Right ventricle myocardium superior (tissue), 1 donor: ENCODE measurements at places on chromosomes 7 and 10. TPM values are rescaled to one million over a fixed set of nuclear protein-coding genes. Genes with fewer than 3 reads are reported as not detected.

NKX1-2 gene
- not detected for total RNA-seq

PPP1R17 gene
- not detected for total RNA-seq

GALNT17 gene
- total RNA-seq = 72.1 TPM

GRCh38 chr7:19095353-19095860 lies 22.0 kb downstream of the TWIST1 start:
- DNase-seq = no peak

- DNase-seq = no peak
These were observed 185.4 kb downstream of the JAZF1 start for GRCh38 chr7:27995228-27995627.

DNA sequence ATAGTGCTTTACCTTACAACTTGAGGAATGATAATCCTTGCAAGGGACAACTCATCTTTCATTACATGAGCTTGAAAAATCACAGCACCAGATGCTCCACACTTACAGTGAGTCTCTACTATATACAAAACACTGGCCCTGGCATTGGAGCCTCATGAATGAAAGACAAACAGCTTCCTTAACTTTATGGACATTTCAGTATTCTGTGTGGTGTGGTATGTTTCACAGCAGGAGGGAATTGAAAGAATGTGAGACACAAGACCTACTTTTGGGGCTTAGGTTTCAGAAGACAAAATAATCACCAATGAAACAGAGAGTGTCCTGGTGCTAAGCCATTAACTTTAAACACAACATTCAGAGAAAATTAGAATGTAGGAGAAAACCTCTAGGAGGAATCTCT lies 1249.6 kb downstream of the XPNPEP1 start:
- no peak for DNase-seq

DNA sequence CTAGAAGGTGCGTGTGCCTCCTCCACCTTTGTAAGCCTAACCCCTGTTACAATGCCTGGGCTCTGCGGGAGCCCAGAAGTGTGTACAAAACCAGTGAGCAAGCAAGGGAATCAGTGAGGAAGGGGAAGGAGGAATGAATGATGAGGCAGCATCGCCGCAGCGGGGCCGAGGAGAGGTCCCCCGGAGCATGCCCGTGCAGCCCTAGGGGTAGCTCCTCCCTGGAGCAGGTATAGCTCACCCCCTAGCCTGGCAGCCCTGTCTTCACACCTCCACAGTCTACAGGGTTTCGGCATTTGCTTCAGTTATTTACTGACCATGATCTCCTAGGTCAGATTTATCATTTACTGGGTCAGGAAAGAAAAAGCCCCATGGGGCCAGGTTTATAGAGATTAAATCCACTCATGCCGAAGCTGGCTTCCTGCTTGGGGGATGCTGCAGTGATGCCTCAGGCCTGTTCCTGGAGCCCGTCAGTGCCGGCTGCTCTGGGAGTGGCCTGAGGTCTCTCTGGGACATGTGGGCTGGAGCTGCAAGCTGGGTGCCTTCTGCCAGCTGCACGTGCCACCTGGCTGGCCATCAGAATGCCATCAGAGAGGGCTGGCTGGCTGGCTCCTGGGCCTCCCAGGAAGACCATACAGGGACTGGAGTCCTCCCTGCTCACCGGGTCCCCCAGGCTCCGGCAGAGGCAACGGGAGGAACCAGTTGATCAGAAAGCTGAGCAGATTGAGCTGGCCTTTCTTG lies 138.9 kb downstream of the GRK5 start:
- DNase-seq = peak; percentile 80

- peak; percentile 32 for DNase-seq
These were observed 700.8 kb upstream of the KCND2 start for GRCh38 chr7:119572132-119572531.
